Activated CD4-positive, alpha-beta memory T cell treated with anti-CD3 and anti-CD28 coated beads, Interleukin-2, amount 10 ng/mL, durations not matched to agents 7 days and 5 days (primary cell): ENCODE measurements at places on chromosomes 16 and 17.

GRCh38 chr17:77963441-77963840 lies 4.9 kb downstream of the TNRC6C start:
- DNase-seq = no peak

DNA sequence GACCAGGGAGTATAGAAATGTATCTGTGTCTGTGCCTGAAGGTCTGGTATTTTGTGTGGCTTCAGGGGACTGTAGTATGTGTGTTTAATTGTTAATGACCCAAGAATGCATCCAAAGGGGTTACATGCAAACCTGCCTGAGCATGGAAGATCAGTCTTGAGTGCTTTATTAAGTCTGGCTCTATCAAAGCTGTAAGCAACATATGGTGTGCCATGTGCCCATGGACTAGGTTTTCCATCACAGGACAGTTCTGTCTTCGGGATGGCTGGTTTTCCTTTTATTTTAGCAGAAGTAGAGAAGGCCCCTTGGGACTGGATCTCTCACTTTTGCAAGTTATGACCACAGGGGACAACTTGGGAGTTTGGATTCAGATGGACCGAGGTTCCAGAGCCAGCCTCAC lies 18.2 kb downstream of the RBFOX1 start:
- DNase-seq = no peak

- DNase-seq = peak; percentile 15
These were observed 102.7 kb downstream of the METRNL start for GRCh38 chr17:83181991-83182619.

- DNase-seq = no peak
These were observed 36.2 kb downstream of the DGKE start for GRCh38 chr17:56870081-56870651.

DNA sequence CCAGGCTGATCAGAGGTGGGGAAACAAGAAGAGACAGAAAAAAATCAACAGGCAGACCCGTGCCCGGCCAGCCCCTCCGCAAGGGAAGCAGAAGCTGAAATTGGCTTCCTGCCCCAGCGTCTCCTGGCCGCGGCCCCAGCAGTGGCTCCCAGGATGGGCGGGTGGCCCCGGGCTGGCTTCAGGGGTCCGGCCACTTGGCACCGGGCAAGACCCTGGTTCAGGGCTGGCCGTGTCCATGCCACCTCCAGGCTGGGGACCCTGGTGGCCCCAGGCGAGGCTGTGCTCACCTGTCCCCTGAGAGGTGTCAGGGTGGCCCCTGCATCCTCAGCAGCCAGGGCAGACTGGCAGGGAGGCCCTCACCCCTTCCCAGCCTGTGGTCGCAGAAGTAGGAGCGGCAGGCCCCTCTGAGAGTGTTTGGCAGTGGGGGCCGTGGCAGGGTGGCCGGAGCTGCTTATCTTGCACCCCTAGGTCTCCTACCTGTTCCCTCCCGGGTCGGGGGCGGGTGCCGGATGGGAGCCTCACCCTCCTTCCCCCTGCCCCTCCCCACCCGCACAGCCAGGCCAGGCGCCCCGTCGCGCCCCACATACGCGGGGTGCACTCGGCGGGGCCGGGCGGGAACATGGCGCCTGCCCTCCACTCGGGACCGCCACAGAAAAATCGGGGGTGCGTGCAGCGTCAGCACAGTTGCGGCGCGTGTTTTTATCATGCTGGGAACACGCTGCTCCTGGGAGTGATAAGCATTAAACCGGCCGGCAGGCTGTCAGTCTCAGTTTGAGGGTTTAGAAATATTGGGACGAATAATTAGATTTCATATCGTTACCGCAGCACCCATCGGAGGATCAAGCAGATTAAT lies 46.7 kb upstream of the ZC3H18 start:
- DNase-seq = no peak

DNA sequence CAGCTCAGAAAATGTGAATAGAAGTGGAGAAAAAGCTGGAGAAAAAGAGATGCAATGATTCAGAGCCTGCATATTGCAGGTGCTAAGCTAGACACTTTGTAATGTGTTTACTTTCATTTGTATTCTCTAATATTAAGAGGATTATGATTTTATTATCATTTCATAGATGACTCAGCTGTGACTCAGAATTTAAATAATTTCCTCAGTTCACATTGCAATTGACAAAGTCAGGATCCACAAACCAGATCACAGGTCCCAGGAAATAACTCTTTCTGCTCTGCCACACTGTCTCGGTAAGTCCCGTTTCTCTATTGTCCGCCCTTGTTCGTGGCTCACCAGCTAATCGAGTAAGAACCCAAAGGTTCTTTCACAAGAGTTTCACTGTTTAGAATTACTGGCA lies 235.4 kb upstream of the MON1B start:
- no peak for DNase-seq

GRCh38 chr16:28990375-28991040 lies 5.7 kb downstream of the LAT start:
- peak; percentile 72 for DNase-seq

DNA sequence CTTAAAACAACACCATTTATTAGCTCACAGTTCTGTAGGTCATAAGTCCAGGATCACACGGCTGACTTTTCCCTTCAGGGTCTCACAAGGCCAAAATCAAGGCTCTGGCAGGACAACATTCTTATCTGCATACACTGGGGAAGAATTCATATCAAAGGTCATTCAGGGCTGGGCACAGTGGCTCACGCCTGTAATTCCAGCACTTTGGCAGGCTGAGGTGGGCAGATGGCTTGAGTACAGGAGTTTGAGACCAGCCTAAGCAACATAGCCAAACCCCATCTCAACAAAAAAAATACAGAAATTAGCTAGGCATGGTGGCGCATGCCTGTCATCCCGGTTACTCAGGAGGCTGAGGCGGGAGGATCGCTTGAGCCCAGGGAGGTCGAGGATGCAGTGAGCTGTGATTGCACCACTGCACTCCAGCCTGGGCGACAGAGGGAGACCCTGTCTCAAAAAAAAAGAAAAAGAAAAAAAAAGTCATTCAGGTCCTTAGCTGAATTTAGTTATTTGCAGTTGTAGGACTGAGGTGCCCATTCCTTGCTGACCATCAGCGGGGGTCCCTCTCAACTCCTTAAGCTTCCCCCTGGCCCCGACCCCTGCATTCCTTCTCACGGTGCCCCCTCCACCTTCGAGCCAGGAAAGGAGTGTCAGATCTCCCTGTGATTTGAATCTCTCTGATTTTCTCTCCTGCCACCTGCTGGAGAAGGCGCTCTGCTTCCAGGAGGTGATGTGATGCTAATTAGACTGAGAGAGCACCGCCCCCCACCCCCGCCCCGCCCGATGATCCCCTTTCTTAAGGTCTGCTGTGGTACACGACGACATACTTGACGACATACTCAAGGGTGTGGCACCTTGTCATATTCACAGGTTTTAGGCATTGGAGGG lies 91.8 kb upstream of the CLEC18A start:
- peak; percentile 16 for DNase-seq

- no peak for DNase-seq
These were observed 396 bp upstream of the HOXB7 start for GRCh38 chr17:48611213-48611612.

- DNase-seq = no peak
These were observed 37.8 kb upstream of the MYOCD start for GRCh38 chr17:12627781-12628451.

GRCh38 chr16:85173146-85173980 lies 61.1 kb upstream of the CIBAR2 start:
- no peak for DNase-seq

- no peak for DNase-seq
These were observed 1.9 kb downstream of the ATP1B2 start for GRCh38 chr17:7652388-7653356.

DNA sequence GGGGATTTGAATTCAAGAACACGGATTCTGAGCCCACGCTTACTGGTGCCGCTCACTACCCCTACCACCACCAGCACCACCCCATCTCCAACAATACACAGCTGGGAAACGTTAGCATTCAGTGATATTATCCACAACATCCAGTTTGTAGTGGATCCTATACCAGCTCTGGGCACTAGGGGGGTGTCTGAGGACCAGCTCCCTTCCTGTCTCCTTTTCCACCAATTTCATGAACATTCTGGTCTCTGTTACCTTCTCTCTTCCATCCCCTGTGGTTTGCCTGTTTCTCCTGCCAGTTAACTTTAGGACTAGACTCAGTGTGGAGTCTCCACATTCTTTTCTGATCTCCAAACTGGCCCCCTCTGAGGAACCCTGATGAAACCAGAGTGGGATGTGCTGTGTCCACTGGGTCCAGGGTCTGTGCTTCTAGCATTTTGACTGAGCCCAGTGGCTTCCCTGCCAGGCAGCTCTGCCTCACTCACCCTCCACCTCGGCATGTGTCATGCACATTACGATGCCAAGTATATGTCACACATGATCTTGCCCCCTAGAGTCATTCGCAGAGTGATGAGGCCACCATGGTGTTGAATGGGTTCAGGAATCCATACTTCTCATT lies 187.0 kb upstream of the CDH13 start:
- no peak for DNase-seq

DNA sequence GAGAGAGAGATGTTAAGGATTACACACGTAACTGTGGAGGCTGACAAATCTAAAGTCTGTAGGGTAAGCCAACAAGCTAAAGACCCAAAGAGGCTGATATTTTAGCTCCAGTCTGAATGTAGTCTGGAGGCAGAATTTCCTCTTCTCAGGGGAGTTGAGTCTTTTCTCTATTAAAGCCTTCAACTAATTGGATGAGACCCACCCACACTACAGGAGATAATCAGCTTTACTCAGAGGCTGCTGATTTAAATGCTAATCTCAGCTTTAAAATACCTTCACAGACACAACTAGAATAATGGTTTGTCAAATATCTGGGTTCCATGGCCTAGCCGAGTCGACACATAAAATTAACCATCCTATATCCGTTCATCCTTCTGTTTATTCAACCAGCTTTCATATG lies 204.3 kb upstream of the PSMD7 start:
- DNase-seq = no peak

- no peak for DNase-seq
These were observed 209.4 kb upstream of the GSE1 start for GRCh38 chr16:85403693-85404092.

- no peak for DNase-seq
These were observed 134.4 kb downstream of the SKAP1 start for GRCh38 chr17:48295362-48296288.

GRCh38 chr17:50507871-50508572 lies at the start of gene MYCBPAP:
MYCBPAP (plus strand) TSS chr17:50508439; CDS start chr17:50508675, 236 bp downstream.
- DNase-seq = peak; percentile 89

- no peak for DNase-seq
These were observed 21.0 kb upstream of the CACNG4 start for GRCh38 chr17:66943484-66943883.

DNA sequence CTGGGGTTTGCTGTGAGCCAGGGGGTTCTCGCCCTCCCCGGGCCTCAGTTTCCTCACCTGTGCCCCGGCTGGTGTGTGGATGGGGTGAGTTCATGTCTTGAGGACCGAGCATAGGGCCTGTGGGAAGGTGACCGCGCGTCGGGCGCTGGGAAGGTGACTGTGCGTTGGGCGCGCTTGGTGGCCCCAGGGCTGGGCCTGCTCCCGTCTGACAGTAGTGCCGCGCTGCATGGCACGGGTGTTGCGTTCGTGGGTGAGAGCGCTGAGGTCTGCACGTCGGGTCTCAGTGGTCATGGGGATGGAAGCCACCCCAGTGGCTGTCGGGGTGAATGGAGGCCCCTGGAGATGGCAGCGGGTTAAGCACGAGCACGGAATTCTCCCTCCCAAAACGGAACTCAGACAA lies 9.2 kb downstream of the ASPSCR1 start:
- DNase-seq = no peak
